ENCODE measurements at places on chromosomes 6 and 20. TPM values are rescaled to one million over a fixed set of nuclear protein-coding genes. Genes with fewer than 3 reads are reported as not detected.

KCNK16 gene
- total RNA-seq, result not detected

ADTRP gene
- 1.9 TPM for total RNA-seq

MEI4 gene
- under 0.01 TPM for total RNA-seq

THBD gene
- total RNA-seq, result 1.6 TPM

PLCB4 gene
- 9.5 TPM for total RNA-seq

FOXC1 gene
- 88.4 TPM for total RNA-seq

CST3 gene
- 120 TPM for total RNA-seq

FARS2 gene
- total RNA-seq, result 20.4 TPM

Data from articular chondrocyte of knee joint (primary cell).